Articular chondrocyte of knee joint (primary cell): ENCODE measurements at places on chromosomes 5 and 9. TPM values are rescaled to one million over a fixed set of nuclear protein-coding genes. Genes with fewer than 3 reads are reported as not detected.

RNF208 gene
- 0.39 TPM in 1 of 2 replicates, not detected in the other for total RNA-seq

SH3GL2 gene
- total RNA-seq, result 0.11 TPM in 1 of 2 replicates, not detected in the other

PCDHAC1 gene
- under 0.01 and 0.13 TPM in 2 replicates for total RNA-seq

NADK2 gene
- 33.3 and 34.5 TPM in 2 replicates for total RNA-seq

PKD2L2 gene
- total RNA-seq, result 0.13 TPM in 1 of 2 replicates, not detected in the other

SLC34A3 gene
- not detected in 2 replicates for total RNA-seq

TSLP gene
- 0.65 and 0.76 TPM in 2 replicates for total RNA-seq

ADCY2 gene
- 8.1 and 8.8 TPM in 2 replicates for total RNA-seq
